ENCODE measurements at places on chromosomes 3 and 15.

- DNase-seq: no peak
Measured at GRCh38 chr3:108250626-108251025, 28.4 kb upstream of the IFT57 start.

DNA sequence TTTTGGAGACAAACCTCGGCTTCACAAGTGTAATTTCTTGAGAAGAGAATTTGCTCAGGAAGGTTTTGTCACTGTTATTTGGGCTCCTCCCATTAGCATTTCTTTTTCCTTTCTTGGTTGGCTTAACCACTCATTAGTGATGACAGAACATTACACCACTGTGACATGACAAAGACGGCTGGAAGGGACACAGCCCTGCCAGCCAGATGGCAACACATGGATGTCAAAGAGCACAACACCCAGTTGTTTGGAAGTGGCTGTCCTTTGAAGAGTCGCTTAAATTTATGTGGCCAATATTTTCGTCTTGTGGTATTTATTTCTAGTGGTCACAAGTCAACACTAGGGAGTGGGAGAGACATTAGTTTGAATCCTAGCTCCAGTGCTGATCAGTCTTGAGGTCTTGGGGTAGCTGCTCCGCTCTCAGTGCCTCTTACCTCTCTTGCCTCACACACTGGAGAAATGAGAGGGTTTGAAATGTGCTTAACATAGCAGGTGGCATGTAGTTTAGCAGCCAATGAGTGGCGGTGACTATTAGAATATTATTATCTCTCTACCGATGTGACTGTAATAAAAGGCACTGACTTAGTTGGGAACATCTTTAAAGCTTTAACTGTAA is 92.8 kb downstream of the FRMD4B start:
- DNase-seq: no peak

GRCh38 chr3:46492890-46493547 is 4.8 kb upstream of the RTP3 start:
- DNase-seq: no peak

DNA sequence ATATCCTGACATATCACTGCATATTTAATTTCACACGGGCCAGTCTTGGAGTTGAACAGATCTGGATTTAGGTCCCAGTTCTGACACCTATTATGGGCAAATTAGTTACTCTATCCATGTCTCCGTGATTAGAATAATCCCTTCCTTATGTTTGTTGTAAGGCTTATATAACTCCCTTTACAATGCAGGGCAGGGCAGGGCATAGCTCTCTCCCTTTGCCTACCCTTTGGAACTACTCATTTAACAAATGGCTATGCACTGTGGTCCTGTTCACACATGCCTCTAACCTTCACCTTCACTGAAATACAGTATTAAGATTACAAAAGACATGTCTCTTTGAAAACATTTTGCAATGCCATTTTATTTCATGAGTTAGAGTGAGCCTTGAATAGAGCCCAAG is 24.8 kb upstream of the ATP13A5 start:
- DNase-seq: no peak

- DNase-seq: no peak
Measured at GRCh38 chr15:62873203-62873602, 169.3 kb upstream of the TPM1 start.

DNA sequence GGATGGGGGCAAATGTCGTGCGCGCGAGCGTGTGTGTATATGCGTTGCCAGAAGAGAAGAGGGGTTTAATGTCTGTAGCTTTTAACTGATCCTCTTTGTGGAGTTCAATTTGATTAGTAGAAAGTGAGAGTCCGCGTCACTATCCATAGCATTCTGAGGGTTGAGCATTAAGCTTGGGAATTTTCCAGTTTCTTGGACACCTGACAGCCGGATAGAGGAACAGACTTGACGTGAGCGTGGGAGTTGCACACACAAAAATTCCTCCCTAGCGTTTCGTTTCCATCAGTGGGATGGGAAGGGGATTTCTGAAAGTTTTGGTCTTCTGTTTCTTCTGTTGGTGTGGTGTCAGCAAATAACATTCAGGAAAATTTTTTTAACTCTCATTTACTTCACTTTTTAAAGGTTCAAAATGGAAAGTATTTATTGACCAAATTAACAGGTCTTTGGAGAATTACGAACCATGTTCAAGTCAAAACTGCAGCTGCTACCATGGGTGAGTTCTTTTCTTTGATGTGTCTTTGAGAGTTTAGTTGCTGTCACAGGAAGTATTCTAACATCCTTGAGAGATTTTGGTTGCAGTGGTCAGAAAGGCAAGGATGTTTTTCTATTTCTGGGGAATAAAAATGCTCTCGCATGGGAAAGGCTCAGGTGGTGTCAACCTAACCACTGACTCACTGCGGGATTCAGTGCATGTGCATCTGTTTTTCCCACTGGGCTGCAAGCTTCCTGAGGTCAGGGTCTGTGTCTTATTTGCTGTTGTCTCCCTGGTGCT is 841 bp downstream of the POGLUT1 start:
- DNase-seq: no peak

GRCh38 chr3:145429546-145429945 is 731.4 kb downstream of the PLOD2 start:
- DNase-seq: no peak

DNA sequence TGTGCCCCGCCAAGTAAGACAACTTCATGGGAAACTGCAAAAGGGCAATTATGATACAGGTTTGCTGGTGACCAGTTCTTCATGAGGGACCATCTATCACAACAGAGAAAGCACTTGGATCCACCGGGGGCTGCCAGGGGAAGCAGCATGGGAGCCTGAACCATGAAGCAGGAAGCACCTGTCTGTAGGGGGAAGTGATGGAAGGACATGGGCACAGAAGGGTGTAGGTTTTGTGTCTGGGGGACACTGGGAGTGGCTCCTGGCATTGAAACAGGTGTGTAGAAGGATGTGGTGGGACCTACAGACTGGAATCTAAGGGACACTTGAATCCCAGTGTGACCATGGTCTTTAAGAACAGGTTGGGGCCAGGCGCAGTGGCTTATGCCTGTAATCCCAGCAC is 22.6 kb downstream of the MKRN2 start:
- DNase-seq: no peak

DNA sequence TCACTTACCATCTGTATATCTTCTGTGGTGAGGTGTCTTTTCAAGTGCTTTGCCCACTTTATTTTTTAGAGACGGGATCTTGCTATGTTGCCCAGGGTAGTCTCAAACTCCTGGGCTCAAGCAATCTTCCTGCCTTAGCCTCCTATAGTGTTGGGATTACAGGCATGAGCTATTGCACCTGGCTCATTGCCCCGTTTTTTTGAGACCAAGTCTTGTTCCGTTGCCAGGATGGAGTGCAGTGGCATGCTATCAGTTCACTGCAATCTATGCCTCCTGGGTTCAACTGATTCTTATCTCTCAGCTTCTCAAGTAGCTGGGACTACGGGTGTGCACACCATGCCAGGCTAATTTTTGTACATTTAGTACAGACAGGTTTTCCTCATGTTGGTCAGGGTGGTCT is 52.5 kb upstream of the TTBK2 start:
- no peak for DNase-seq

DNA sequence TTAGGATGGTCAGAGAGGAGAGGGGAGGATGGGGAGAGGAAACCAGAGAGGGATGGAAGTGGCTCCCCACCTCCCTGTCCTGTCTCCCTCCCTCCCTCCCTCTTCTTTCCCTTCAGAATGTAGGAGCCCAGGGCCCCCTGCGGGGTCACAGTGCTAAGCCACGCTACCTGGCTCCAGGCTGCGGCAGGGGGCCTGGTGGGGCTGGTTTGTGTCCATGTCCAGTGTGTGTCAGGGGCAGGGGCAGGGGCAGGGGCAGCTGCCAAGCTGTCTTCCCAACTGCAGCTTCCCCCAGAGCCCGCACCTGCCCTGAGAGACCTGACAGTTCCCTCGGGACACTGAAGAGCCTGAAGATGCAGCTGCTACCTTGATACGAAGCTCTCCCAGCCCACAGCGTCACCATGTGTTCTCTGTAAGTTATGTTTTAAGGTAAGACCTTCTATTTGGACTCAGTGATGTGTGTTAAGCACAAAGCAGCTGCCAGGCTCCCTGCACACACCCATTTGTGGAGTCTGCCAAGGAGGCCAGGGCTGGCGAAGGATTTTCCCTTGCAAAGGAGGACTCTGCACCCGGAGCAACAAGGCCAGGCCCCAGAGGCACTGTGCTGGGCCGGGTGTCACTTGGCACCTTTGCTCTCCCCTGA is 121.8 kb upstream of the SMAD3 start:
- no peak for DNase-seq

- no peak for DNase-seq
Measured at GRCh38 chr15:50024281-50024680, 94.8 kb downstream of the ATP8B4 start.

- no peak for DNase-seq
Measured at GRCh38 chr3:159149633-159150032, 347.8 kb downstream of the MFSD1 start.

GRCh38 chr3:64571982-64572381 is 115.8 kb downstream of the ADAMTS9 start:
- DNase-seq: no peak

DNA sequence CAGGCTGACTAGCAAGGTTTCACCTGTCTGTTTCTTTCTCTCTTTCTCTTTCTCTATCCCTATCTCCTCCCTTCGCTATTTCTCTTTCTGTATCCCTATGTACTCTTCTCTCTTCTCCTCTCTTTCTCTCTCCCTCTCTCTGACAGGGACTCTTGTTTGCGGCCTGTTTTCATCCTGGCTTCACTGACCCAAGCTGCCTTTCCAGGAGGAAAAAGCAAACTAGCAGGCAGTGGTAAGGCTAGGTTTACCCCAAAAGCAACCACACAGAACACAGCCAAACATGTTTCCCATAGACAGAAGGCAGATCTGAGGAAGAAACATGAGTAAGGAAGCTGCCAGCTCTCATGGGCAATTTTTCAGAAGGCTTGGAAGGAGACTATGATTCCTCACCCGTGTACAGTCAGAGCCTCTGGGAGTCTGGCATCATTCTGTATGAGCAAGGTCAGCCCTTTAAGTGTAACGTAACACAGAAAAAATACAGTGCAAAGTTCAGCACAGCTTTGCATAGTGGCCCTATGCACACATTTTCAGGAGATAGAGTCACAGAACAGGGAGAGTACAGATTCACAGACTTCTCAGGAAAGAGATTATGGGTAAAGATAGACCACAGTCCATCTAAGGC is 61.0 kb downstream of the OCA2 start:
- DNase-seq: no peak

GRCh38 chr3:155382396-155383042 is 89.0 kb upstream of the STRIT1 start:
- no peak for DNase-seq

GRCh38 chr3:150278843-150279381 is 129.2 kb upstream of the TSC22D2 start:
- no peak for DNase-seq

DNA sequence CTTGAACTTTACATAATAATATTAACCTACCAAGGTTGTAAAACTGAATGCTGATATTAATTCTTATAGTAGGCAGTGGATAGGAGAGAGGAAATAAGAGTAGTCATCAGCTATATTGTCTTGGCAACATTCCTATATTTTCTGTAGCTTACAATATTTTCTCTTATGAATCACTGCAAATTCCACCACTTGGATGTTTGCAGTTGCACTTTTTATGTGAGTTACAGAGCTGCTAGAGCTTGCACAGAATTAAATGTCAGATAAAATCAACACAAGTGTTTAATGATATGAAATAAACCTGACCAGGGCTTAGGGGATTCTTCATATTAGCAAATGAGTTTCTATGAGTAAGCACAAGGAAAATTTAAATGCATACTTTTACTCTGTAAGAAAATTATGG is 1710.1 kb downstream of the SI start:
- DNase-seq: no peak

DNA sequence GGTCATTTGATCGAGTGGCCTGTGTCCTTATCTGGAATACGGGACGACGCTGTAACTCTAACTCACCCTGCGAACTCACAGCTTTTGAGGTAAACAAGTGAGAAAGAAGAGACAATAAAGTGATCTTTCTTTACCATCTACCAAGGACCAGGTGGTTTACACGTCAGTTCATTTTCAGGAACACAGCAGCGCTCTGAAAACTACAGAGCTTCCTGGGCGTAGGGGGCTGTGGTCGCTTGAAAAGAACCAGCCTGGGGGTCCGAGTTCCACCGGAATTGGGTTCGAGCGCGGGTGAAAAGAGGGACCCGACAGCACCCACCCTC is 357 bp downstream of the KIAA1143 start:
- no peak for DNase-seq

DNA sequence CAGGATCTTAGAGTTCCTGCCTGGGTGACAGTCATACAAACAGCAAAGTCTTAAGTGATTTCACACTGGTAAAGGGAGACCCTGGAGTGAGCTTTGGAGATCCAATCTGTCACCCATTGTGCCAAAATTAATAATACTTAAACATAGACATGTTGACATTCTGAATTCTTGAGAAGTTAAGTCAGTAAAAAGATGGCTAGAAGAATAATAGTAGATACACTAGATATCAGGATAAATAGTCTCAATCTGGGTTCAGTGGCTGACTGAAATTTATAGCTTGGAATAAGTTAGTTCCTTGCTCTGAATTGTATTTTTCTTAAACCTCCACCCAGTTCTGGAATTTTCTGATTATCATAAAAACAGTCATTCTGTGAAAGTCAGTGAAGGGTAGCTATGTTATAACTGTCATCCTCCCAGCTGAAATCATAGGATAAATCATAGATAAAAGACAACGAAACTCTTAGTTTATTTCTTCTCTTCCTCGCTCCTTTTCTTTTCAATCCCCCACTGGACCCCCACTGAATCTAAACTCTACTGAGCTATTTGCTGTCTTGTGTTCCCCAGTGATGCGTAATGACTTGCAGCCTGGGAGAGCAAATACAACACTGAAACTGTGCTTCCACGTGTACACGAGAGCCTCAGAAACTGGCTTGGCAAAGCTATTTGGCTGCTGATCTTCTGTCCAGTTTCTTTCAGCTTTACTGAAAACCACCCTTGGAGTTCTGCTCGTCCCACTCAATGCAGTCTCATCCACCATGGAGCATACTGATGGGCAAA is 175.4 kb upstream of the TP63 start:
- no peak for DNase-seq

GRCh38 chr15:62115847-62116246 is 49.1 kb downstream of the C2CD4A start:
- no peak for DNase-seq

DNA sequence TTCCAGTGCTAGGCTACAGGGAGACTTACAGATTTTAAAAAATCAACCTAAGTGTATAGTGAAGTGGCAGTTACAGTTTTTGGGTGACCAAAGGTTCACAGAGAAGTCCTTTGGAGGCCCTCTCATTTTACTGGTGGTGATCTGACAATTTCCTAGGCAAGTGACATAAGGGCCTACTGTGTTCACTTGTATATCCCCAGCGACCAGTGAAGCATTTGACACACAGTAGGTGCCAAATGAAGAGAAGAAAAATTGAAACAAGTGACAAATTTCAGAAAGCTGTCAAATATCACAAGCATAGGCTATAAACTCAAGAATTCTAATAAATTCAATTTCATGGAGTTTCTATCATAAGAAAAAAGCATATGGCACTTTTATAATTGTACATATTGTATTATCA is 89.5 kb downstream of the RPL22L1 start:
- DNase-seq: no peak
